ENCODE measurements at places on chromosomes 7 and 10.

GRCh38 chr10:110918269-110918642, 724 bp downstream of the BBIP1 start:
- DNase-seq: peak; percentile 81

DNA sequence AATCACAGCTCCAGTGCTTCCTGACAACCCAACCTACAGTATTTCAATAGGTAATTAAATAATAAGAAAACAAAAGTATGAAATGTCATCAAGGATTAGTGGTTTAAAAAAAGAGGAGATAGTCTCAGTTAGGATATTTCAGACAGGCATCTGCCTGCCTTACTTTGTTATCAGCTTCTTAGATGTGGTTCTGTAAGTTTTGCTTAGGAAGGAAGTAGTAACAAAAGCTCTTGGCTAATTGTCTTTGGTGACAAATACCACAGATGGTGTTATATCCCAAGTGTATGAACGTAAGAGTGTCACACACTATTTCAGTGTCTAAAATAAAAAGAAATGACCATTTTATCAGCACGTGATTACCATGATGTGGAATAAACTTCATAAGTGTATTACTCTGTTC, 9.8 kb upstream of the ACTA2 start:
- DNase-seq: no peak

GRCh38 chr7:4450483-4450882, 231.6 kb upstream of the FOXK1 start:
- no peak for DNase-seq

DNA sequence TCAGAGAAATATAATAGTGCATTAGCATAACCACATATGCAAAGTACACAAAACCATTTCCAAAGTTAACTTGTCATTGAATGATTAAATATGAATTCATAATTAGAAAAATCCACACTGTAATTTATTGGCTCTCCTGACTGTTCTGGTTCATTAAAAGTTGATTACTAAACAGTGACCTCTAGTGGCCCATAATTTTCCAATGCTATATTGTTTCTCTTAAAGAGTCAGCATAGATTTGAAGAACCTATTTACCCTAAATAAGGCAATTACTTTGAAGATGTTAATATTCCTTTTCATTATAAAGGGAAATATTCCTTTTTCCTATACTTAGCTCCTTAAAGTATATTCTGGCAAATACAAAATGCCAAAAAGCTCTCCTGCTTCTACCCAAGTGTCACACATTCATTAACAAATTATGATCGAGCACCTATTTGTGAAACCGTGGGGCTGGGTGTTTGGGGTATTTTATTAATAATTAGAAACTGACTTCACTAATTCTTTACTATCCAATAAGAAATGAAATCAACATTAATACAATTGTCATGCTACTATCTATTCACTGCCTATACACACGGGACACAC, 86.2 kb downstream of the HIBADH start:
- peak; percentile 11 for DNase-seq

DNA sequence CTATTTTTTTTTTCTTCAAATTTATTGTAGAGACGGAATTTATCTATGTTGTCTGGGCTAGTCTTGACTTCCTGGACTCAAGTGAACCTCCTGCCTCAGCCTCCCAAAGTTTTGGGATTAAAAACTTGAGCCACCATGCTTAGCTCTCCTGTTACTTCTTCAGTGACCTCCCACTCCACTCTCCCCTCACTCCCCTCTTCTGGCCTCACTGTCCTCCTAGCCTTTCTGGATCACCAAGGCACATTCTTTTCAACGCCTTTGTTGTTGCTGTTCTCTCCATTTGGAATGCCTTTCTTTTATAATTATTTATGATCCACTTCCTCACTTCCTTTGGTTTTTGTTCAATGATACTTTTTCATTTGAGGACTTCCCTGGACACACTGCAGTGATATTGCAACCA, 17.9 kb downstream of the PTPRZ1 start:
- no peak for DNase-seq

GRCh38 chr7:157111311-157111710, 27.4 kb upstream of the UBE3C start:
- DNase-seq: no peak

DNA sequence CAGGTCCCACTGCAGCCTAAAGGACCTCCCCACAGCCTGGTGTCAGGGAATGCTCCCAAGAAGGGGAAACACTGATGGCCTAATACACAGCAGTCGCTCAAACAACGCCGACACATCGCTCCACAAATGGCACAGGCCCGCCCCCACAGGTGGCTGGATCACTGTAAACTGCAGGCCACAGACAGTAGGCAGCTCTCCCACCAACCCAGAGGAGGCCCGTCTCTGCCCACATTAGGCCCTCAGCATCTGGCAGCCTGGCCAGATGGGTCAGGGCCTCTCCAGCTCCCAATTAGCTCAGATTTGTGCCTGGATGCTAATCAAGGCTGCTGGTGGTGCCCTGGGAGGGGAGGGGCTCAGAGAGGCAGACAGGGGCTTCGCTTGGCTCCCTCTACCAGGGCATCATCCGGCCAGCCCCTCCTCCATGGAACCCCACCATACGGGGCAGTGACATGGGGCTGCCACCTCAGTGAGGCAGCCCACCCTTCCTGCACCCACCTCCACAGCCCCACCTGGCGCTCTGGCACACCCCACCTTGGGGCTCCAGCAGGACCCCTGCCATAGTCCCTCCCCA, 42.7 kb downstream of the CAMK2B start:
- no peak for DNase-seq

DNA sequence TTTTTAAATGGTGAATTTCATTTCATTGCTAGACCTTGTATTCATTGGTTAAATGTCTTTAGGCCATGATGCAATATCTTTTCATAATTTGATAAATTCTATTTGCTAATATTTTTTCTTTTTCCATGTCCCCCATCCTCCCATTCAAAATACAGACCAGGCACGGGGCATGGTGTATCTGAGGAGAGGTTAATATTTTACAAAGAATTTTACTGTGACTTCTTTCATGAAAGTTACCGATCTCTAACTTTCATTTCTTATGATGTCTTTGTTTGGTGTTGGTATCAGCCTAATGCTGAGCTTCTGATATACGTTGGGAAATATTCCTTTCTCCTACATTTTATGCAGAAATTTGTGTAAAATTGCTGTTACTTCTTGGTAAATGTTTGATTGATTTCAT, 216.7 kb upstream of the IGFBP3 start:
- no peak for DNase-seq

DNA sequence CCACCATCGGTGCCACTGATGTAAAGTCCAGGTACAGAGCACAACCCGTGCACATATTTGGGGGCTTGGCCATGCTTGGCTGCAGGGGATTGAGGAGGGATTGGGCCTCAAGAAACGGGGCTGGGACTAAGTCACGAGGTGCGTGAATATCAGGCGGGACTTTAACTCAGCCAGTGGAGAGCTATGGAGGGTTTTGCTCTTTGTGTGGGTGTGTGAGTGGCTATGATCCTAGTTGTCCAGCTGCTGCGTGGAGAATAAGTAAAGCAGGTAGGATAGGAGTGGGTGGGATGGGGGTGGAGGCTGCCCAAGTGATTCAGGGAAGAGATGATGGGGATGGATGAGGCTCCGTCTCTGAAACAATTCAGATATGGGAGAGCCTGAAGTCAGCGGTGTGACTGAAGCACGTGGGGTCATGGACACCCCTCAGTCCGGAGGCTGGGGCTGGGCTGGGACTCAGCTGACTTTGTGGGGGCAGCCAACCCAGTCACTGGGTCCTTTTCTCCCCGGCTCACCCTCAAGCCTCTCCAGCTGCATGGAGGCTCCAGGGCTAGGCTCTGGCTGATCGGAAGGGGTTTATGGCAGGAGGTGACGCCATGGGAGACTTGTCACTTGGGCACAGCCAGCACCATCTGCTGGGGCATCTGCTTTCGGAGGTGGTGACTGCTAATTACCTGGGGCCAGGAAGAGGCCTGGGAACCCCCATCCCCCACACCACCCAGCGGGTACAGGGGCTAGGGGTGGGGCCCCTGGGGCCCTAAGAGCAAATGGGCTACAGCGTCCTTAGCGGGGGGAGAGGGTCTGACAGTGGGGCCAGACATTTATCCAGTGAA, 1.7 kb upstream of the LFNG start:
- DNase-seq: no peak

DNA sequence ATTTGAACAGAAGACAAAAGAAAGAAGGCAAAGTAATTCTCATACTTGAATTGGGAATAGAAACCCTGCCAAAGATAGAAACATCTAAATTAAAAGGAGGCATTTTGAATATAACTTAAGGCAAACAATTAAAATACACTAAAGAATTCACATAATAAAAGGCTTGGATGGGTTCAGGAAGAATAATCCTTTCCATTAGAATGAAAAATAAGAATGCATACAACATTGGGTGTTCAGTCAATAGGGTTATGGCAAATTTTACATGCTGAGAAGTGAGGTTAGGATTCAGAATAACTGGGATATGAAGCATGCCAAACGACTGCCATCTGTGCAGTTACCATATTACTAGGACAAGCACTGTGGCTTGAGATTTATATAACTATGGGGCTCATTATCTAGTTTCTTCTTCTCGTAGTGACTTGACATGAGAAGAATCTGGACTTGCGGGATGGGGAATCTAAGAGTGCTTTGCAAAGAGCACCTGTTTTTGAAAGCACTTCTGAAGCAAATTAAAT, 326.5 kb downstream of the THSD7A start:
- no peak for DNase-seq

GRCh38 chr7:141433698-141434097, 117.5 kb upstream of the AGK start:
- DNase-seq: no peak

- DNase-seq: no peak
These were observed 70.2 kb upstream of the CCDC71L start for GRCh38 chr7:106731187-106731586.

- no peak for DNase-seq
These were observed 258.8 kb downstream of the PHF14 start for GRCh38 chr7:11232462-11232861.

All from HuH-7.5 (cell line).